Activated T-cell treated with anti-CD3 and anti-CD28 coated beads, Interleukin-2, amount 50 U/mL, for 24 hours (primary cell): ENCODE measurements at places on chromosomes 12 and 14.
A peak's percentile ranks its signal among the peaks of the same experiment; 100 is the strongest.

DNA sequence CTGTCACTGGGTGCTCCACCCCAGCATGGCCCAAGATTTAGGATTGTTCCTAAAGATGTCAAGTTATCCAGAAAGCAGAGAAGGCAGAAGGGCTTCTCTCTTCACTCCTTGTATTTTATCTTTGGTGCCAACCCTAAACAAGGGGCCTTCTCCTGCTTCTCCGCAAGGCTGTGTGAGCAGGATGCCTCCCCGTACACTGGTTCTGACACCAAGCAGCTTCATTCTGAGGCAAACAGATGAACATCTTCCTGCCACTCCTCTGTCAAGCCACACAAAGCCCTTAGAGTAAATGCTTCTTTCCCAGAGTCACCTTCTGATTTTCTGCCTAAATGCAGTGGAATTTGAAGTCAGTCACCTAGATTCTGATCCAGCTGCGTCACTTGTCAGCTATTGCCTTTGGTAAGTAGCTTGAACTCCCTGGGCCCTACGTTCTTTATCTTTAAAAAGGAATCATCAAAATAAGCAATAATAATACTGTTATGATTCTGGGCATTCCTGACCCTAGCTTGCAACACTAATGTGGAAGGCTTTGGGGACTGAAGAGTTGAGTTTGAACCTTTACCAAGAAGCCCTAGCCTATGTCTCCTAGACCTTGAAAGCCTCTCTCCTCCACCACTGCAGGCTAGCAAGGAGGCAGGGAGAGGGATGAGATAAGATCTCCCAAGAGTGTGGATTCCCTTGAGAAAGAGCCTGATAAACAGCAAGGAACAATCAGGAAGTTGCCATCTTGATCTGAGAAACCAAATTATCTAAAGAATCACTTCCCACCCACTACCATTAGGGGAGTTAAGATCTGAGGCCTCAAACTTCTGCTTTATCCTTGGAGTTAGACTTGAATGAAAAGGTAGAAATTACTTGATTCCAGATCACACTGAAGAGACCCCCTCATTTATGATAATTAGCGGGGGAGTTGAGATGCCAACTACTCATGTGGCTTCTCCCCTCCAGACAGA lies 5.7 kb downstream of the KRT73 start:
- no peak for DNase-seq

- no peak for DNase-seq
Measured at GRCh38 chr14:68807987-68808386, 15.1 kb upstream of the ZFP36L1 start.

DNA sequence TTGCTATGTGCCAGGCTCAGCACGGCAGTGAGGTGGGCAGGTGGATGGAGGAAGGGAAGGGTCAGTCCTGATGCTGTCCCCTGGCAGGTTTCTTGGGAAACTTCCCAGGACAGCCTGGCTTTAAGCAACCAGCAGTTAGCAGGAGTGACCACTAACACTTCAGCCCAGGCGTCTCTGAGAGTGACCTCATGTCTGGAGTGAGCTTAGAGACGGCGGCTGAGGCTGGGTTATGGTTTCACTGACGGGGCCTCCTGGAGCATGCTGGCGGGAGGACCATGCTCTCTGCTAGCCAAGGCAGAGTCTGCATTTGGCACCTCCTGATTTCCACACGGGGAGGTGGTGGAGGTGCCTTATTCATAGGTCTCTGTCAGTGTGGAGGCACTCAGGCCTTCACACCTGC lies 2.5 kb downstream of the HHIPL1 start:
- DNase-seq = no peak

DNA sequence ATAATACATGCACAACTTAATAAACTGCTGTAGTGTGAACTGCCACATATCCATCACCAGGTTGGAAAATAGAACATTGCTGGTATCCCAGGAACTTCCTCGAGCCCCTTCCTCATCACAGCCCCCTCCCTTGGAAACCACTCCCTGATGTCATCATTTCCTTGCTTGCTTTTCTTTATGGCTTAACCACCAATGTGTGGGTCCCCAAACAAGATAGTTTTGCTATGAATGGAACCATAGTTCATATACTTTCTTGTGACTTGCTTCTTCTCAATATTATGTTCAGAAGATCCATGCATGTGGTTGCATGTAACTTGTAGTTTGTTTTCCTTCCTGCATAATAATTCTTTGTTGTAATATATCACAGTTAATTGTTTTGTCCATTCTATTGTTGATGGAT lies 8.9 kb upstream of the WNT5B start:
- DNase-seq = no peak

- no peak for DNase-seq
Measured at GRCh38 chr12:89346741-89347324, 5.5 kb downstream of the DUSP6 start.

DNA sequence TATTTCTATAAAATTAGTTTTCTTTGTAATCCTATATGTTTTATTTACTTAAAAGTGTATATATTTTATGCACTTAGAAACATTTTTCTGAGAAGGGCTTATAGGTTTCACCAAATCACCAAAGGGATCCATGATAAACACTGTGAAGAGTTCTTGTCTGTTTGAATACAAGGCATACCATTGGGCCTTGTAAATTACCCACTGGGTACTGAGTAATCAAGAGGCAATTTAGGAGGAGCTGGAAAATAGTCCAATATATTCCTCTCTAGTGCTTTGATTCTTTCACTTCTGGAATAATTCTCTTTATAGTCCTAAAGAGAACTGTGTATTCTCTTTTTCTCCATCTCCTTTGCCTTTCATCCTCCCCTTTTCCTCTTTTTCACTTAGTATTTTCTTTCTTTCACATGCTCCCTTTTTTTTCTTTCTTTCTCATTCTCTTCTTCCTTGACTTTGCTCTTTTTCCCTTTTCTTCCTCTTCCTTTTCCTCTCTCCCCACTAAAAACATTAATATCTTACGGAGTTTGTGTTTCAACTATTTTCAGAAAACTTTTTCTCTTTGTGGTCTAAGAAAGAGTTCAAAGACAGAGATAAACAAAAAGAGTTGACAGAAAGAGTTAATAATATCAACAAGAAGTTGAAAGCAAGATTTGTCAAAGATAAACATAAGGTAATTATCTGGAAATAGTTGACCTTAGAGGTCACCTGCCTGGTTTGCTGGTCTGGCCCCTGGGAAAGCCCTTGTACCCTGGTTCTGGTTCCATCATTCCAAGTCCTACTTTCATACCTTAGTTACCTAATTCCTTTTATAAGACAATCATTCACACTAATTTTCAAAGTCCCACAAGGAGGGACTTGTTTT lies 435.3 kb downstream of the RAD51B start:
- DNase-seq = no peak

DNA sequence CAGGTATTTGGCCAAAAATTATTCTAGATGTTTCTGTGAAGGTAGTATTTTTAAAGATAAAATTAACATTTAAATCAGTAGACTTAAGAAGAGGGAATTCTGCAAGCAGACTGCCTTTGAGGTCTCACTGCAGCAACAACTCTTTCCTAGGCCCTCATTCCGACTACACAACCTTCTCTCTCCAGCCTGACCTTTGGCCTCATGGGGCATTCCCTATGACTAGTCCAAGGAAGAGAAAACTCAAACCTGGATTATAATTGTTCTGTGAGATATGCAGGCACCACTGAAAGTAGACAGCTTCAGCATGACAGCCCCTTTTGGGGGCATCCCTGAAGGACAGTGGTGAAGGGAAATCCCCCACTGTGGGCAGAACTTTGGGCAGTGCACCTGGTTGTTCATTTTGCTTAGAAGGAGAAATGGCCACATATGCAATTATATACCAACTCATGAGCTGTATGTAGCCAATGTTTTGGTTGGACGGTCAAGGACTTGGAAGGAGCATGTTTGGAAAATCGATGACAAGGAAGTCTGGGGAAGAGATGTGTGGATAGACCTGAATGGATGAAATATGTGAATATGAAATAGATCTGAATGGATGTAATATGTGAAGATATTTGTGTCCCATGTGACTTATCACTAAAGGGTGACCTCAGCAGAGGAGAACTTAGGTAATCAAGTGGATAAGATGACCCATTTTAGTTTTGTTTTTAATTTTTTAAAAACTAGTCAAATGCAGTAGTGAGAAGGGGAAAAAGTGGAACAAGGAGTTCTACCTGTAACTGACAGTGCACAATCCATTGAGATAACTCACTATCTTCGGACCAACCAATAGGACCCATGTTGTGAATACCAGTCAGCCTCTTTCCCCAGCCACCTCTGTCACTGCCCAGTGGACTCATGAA lies 233.3 kb upstream of the FOXN3 start:
- DNase-seq = no peak

GRCh38 chr14:63928744-63929174 lies 76.0 kb downstream of the SYNE2 start:
- no peak for DNase-seq

DNA sequence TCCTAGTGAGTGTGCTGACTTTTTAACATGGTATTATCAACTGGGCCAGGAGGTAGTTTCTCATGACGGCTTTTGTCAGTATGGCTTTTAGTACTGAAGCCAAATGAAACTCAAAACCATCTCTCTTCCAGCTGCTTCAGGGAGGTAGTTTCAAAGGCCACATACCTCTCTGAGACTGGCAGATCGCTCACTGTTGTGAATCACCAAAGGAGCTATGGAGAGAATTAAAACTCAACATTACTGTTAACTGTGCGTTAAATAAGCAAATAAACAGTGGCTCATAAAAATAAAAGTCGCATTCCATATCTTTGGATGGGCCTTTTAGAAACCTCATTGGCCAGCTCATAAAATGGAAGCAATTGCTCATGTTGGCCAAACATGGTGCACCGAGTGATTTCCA lies 141.1 kb downstream of the HMGA2 start:
- DNase-seq = no peak

DNA sequence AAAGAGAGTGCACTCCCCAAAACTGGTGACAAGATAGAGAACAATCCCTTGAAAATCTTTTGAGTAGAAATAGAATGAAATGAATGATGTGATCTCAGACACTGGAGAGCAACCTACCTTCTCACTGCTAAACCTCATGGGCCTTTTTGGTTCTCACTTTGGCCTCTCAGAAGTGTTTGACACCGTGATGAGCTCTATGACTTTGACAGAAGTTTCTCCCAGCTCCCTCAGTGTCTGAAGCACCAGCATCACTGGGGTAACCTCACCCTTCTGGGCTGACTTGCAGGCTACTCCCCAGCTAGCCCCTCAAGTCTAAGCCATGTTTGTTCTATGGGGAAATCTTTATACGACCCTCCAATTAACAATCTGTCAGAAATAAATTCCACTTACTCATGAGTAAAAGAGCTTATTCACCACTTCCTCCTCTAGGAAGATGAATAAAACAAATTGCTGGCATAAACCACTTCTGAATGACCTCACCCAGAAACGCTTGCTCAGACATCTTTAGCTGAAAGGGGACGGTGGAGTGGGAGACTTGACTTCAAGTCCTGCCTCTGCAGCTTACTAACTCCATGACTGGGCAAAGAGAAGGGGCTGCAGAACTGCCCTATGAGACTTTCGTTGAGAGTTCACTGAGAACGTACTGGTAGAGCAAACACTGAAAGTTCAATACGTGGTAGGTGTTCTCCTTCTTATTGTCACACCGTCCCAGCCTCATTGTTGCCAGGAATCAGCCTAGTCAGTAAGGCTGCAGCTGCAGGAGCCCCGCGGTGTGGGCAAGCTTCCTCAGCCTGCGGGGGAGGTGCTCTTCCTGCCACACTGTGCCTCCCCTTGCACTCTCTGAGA lies 46.5 kb downstream of the ST8SIA1 start:
- peak; percentile 51 for DNase-seq

GRCh38 chr14:104732355-104732804 lies 8.4 kb downstream of the ADSS1 start:
- DNase-seq = no peak

DNA sequence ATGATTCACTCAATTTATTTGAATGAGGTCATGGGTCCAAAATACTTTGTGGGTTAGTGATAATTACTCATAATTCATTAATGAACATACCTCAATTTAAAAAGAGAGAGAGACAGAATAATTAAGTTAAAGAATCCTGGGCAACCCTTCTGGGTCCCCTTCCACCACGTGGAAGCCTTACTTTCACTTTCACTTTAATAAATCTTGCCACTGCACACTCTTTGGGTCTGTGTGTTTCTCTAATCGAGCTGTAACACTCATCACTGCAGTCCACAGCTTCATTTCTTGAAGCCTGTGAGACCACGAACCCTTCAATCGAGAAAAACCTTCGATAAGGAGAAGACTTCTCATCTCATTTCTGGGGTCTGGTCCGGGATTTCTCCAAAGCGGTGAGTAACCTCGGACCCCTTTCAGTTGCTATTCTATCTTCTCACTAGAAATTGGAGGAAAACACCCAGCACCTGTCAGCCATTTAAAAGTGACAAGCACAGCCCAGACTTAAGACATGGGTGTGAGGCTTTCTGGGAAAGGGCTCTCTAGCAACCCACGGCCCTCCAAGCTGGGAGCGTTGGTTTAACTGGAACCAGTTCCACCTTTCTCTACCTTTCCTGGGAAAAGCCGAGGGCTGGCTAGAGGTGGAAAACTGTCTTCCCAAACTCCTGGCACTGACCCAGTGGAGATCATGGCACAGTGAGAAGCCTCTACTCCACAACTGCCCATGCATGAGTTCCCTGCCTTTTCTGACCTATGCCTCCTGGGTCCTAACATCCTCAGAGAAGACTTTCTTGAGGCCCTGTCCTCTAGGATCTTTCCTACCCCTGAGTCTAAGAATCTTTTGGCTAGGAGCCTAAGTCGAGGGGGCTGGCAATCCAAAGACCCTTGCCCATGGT lies 148.8 kb upstream of the ATF7IP start:
- DNase-seq = peak; percentile 31

DNA sequence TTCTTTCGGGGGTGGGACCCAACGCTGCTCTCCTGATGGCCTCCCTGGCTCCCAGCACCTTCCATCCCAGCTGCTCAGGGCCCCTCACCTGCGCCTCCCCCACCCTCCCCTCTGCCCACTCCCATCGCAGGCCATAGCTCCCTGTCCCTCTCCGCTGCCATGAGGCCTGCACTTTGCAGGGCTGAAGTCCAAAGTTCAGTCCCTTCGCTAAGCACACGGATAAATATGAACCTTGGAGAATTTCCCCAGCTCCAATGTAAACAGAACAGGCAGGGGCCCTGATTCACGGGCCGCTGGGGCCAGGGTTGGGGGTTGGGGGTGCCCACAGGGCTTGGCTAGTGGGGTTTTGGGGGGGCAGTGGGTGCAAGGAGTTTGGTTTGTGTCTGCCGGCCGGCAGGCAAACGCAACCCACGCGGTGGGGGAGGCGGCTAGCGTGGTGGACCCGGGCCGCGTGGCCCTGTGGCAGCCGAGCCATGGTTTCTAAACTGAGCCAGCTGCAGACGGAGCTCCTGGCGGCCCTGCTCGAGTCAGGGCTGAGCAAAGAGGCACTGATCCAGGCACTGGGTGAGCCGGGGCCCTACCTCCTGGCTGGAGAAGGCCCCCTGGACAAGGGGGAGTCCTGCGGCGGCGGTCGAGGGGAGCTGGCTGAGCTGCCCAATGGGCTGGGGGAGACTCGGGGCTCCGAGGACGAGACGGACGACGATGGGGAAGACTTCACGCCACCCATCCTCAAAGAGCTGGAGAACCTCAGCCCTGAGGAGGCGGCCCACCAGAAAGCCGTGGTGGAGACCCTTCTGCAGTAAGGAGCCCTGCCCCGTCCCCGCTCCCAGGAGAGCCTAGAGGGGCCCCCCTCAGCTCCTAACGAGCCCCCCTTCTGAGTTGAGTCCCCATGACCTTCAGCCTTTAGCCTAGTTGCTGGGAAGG lies at the start of gene HNF1A:
Gene HNF1A (plus strand): TSS at position 248 of the 924 bp plus-strand sequence. CDS start 226 bp downstream, at position 474.
- DNase-seq = no peak

GRCh38 chr14:73452341-73453186 lies 5.8 kb downstream of the NUMB start:
- no peak for DNase-seq
